Natural killer cell (primary cell): ENCODE measurements at places on chromosomes 5 and 9.

DNA sequence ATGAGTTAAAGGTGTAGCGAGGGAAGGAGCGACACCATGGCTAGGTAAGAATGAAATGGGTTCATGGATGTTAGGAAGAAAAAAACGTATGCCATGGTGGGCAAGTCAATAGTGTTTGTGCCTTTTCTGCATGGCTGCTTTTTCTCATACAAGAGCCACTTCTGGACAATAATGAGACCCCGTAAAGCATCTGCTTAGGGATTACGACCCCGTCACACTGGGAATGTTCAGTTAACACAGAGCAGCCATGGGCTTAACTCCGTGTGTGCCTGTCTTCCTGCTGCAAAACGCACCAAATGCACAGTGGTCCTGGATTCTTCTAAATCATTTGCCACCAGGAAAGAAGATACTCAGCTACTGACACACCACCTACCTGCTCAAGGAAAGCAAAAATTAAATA lies 81.8 kb downstream of the NFIB start:
- DNase-seq, result no peak

- DNase-seq, result no peak
Measured at GRCh38 chr5:131067636-131068035, 97.4 kb downstream of the HINT1 start.

GRCh38 chr5:128378632-128379031 lies 159.4 kb downstream of the FBN2 start:
- no peak for DNase-seq

DNA sequence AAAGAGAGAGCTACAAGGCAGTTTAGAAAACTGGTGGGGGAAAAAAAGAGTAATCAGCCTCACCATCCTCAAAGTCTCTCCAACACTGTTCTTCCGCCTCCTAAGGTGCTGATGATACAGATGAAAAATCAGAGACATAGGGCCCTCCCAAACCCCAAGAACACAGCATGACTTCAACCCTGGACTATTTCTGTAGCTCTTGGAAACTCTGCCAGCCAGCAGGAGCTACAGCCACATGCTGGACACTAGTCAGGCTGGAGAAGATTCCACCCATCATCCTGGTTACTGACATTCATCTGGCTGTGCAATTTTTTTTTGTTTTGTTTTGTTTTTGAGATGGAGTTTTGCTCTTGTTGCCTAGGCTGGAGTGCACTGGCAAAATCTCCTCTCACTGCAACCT lies 42.4 kb downstream of the OXCT1 start:
- DNase-seq, result no peak

- DNase-seq, result no peak
Measured at GRCh38 chr5:137086342-137086741, 412.8 kb downstream of the SPOCK1 start.

DNA sequence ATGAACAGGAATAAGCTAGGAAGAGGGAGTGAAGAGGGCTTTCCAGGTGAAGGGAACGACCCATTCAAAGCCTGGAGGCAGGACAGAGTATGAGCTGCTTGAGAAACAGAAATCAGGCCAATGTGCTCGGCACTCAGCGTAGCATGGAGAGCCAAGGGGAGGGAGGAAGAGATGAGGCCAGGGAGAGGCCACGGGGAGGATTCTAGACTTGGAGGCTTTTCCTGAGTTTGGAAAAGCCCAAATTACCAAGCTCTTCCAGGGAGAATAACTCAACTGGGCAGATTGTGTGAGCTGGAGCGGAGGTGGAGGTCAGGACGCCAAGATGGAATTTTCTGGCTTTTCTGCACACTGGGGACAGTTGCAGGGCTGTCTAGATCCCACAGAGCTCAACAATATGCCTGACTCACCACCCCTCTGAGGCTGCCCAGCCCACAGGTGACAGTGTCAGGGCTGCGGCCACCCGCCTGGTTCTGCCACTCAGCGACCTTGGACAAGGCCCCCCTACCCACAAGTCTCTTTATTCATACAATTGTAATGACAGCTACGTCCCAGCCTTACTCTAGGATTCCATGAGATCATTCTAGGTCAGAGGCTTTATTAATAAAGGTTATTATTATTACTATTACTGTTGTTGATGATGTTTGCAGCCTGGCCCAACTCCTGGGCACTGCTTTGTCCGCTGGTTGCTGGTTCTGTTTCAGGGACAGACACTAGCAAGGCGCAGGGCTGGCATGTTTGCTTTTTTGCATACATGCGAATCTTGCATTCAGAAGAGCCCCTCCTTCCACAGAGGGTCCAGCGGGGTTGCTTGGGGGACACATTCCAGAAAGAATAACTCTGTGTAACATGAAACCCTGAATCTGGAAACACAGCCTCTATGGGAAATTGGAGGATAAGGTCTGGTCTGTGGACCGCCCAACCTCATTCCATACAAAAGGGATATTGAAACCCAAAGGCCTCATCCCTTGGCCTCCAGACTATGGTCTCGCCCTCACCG lies 9.4 kb upstream of the LMX1B start:
- DNase-seq, result no peak

DNA sequence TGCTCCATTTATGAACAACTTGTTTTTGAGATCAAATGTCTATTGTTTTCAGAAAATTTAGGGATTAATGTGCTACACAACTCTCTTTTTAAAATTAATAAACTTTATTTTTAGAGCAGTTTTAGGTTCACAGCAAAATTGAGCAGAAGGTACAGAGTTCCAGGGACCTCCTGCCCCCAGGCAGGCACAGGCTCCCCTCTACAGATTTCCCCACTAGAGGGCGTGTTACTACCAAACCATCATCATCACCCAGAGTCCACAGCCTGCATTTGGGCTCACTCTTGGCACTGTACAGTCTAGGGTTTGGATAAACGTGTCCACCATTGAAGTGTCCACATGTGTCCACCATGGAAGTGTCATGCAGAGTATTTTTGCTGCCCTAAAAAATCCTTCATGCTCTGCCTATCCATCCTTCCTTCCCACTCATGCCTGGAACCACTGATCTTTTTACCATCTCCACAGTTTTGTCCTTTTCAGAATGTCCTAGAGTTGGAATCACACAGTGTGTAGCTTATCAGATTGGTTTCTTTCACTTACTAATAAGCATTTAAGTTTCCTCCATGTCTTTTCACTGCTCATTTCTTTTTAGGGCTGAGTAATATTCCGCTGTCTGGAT lies 61.7 kb downstream of the MRPL36 start:
- DNase-seq, result peak; percentile 73

- DNase-seq, result no peak
Measured at GRCh38 chr9:38622951-38623350, 2.6 kb upstream of the ANKRD18A start.
